Hippocampal formation (tissue), 2 donors: ENCODE measurements at places on chromosomes 6 and 20.

DNA sequence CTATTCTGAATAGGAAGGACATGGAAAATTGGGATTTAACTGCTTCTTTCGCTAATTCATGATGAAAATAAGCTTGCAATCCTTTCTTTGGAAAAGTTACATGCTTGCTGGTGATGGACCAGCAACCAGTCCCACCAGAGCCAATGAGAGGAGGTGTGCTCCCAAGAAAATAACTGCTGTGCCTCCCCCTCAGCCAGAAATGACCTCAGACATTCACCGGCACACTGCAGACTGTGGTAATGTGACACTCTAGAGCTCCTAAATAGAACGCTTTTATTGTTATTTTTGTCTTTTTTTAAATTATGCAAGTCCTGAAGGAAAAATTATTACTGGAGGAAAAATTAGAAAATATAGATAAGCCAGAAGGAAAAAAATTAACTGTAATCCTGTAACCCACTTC, 2.6 kb downstream of the PYGB start:
- no peak for DNase-seq

- DNase-seq = no peak
Measured at GRCh38 chr6:90159452-90159851, 137.2 kb downstream of the BACH2 start.

GRCh38 chr20:48750941-48751635, 76.7 kb downstream of the PREX1 start:
- DNase-seq = peak; percentile 73

- DNase-seq = no peak
Measured at GRCh38 chr20:8043687-8044282, 24.2 kb upstream of the TMX4 start.

- no peak for DNase-seq
Measured at GRCh38 chr6:5998711-5999687, 7.7 kb downstream of the NRN1 start.

GRCh38 chr6:89242574-89243330, 25.6 kb upstream of the GABRR1 start:
- no peak for DNase-seq

DNA sequence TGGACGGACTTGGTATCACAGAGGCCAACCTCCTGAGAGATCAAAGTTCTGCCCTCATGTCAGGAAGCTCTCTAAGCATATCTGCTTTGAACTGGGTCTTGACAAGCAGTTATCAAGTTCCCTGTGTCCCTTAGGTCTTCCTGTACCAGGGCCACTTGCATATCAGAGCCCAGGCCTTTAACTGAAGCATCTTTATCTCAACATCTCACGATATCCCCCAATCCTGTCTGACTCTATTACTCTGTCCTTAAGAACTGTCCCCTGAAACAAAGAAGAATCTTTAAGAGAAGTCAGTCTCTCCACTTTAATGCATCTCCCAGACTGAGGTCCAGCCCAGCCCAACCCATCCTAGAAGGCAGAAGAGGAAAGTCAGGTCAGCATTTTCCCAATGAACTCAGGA, 8.2 kb downstream of the MAS1L start:
- DNase-seq = no peak

DNA sequence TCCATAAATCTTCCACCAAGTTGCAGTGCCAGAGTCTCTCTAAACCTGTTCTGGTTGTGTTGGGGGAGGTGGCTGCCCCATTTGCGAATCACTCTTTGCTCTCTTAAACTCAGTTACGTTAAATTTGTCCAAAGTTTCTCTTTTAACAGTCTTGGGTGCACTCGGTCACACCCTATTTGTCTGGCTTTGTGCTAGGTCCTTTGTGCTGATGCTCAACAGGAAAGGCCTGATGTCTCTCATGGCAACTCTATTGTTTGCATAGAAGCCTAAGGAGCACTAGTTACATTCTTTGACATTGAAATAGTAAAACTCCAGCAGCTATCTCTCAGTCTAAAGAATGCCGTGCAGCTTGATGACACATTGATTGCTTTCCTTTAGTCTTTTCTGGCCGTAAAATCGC, 105.1 kb downstream of the TRMT11 start:
- no peak for DNase-seq

DNA sequence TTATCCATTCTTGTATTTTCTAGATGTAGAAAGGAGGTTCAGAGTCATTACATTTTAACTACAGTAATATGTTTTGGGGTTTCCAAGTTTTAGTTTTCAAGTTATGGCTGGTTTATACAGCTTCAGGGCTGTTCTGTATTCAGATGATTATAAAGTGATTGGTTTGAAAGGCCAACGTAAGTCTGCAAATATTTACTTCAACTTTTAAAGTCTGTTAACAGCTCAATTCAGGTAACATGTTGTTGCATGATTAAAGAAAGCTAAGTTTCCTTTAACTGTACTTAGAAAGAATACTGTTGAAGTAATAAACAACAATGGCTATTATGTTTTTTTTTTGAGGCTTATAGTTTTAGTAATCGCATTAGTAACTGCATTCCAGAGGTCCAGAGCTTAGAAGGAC, 22.8 kb upstream of the GCLC start:
- DNase-seq = no peak

DNA sequence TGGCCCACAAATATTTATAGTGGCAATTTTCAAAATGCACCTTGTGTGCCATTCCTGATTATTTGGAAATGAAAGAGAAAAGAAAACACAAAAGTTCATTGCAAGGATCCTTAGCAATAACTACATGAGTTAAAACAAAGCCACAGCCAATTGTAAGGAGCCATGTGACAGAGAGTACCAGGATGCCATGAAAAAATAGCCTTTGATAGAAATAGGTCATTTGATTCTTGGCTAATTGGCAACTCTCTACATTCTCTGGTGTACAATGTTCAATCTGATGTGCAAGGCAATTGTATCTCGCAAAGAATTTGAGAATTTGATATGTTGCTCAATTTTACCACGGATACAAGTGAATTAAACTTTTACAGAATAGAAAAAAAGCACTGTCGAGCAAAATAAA, 9.6 kb downstream of the HLA-A start:
- DNase-seq = no peak

DNA sequence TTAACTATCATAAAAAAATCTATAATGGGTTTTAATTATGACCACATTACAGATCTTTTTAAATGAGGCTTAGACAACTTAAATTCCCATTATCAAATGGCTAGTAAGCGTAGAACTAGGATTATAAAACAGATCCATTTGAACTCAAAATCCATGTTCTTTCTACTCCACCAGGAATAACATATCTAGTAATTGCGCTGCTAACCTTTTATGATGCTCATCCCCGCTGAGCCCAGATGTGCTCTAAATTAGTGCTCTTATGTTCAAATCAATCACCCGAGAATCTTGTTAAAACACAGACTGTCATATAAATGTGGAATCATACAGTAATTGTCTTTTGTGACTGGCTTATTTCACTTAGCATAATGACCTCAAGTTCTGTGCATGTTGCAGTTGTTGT, 903.1 kb downstream of the PHF3 start:
- DNase-seq = no peak

DNA sequence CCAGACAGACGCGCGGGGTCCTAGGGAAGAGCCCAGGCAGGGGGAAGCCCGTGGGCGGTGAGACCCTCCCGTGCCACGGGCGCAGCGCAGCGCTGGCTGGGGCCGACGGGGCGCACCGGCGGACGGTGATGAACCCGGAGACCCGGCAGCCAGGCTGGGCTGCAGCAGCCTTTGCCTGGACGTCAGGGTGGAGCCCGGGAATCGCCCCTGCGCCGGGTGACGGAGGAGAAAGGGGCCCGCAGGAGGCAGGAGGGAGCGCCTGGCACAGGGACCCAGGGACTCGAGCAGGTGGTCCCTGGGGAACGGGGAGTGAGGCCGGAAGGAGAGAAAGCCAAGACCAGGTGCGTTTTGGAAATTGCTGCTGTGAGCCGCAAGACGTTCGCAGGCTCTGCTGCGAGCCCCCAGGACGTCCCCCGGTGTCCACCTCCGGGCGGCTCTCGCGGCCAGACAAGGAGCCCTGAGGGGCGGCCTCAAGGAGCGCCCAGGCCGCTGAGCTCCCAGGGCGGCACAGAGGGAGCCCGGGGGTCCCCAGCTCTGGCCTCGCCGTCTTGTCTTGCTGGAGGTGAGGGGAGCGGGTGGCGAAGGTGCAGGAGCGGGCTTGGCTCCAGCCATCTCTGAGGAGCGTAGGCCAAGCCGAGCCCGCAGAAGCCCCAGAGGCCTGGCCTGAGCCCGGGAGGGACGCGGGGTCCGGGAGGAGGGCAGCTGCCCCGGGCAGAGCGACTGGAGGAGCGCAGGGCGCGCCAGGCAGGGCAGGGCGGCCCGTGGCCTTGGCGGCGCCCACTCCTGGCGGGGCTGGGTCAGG, 191.2 kb upstream of the PDE10A start:
- DNase-seq = no peak

DNA sequence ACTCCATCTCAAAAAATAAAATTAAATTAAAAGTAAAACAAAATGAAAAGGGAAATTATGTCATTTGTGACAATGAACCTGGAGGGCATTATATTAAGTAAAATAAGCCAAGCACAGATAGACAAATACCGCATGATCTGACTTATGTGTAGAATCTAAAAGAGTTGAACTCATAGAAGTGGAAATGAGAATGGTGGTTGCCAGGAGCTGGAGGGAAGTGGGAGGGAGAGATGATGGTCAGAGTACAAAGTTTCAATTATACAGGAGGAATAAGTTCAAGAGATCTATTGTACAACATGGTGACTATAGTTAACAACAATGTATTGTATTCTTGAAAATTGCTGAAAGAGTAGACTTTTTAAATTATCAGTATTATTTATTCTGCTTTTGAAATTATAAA, 183.4 kb downstream of the ID4 start:
- DNase-seq = no peak

GRCh38 chr6:11609324-11610071, 71.9 kb downstream of the TMEM170B start:
- peak; percentile 10 for DNase-seq

- no peak for DNase-seq
Measured at GRCh38 chr6:149488815-149489214, 4.0 kb upstream of the ZC3H12D start.

DNA sequence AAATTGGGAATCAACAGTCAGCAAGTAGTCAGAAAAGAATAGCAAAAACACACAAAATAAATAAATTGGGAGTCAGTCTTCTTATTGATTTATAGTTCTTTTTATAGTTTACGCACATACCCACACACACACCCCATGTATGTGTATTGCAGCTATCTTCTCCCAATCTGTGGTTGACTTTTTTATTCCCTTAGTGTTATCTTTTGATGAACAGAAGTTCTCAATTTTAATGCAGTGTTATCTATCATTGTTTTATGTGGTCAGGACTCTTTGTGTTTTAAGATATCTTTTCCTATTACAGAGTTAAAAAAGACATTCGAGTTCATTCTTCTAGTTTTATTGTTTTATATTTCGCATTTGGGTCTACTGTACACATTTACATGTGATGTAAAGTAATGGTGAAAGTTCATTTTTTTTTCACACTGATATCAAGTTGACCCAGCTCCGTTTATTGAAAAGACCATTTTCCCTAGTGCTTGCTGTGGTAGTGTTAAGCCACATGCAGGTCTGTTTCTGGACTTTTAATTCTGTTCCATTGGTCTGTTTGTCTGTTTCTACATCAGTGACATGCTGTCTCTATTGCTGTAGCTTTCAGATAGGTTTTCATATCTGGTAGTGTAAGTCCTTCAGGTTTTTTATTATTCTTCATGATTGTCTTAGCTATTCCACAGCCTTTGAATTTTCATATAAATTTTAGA, 78.4 kb downstream of the ZFAND3 start:
- DNase-seq = no peak

DNA sequence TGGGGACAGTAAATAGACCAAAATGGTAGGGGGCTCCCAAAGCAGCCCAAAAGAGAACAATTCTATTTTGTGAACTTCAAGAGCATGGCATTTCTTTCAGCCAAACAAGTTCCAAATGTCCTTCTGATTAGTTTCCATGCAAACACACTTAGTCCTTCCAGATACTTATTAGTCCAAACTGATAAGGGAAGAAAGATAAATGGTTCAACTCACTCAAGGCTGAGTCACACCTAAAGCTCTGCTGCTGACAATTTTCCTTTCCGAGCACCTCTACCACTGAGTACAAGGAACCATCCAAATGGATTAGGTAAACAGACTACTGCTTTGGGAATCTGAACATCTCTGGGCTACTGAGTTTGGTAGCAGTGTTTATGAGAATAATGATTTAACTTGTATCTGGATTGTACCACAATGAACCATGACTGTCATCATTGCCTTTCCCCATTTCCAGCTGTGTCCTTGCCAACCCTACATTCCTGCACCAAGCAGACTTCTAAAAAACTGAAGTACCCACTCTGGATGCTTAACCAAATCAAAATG, 71.2 kb downstream of the TNFRSF21 start:
- DNase-seq = no peak

- DNase-seq = no peak
Measured at GRCh38 chr6:148611213-148611612, 135.6 kb upstream of the UST start.

DNA sequence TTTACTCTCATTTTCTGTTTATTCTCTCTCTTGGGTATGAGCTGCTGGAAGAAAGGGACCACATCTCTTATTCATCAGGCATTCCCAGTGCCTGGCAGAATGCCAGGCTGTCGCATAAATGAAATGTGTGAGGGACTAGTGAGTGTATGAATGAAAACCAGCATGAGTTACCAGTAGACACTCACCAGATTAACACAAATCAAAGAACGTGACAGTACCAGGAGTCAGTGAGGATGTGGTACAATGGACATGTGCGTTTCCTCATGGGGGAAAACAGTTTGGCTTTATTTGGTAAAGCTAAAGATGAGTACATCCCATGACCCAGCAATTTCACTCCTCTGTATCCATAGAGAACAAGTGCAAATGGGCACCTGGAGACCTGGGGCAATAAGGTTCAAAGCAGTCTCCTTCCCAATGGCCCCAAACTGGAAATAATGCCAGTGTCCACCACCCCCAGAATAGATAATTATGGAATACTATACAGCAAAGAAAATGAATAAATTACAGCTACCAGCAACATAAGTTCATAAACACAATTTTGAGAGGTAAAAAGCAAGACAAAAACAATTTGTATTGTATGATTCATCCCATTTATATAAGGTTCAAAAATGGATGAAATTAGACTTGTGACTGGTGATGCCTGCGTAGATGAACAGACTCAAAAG, 93.3 kb downstream of the CDH22 start:
- no peak for DNase-seq

GRCh38 chr6:132405143-132405915, 4.1 kb upstream of the MOXD1 start:
- no peak for DNase-seq

DNA sequence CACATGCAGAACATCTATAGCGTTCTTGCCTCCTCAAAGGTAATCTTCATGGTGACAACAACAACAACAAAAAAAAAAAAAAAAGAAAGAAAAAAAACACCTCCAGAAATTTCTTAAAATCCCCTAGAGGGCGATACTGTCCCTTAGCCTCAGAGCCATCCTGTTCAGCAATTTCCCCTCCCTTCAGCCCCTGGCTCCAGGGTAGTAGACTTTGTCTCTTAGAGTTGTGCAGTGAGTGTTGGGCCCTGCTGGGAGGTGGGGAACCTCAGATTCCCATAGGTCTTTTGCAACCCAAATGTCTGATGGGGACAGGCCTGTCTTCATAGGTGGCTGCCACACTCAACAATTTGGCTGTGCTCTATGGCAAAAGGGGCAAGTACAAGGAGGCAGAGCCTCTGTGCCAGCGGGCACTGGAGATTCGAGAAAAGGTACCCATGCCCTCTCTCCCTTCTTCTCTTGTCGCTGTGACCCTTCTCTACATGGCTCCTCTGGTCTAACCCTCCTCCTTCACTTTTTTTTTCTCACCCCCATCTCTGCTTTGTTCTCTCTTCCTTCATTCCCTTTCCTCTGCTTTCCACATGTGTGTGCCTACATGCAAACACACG, 6.0 kb upstream of the PTK7 start:
- DNase-seq = no peak
